SW480 (cell line): ENCODE measurements at places on chromosomes 11 and 22.

- DNase-seq = no peak
Observed at GRCh38 chr22:36222887-36223450, 16.4 kb downstream of the APOL2 start.

GRCh38 chr11:19218216-19218615 is 16.4 kb upstream of the CSRP3 start:
- no peak for DNase-seq

DNA sequence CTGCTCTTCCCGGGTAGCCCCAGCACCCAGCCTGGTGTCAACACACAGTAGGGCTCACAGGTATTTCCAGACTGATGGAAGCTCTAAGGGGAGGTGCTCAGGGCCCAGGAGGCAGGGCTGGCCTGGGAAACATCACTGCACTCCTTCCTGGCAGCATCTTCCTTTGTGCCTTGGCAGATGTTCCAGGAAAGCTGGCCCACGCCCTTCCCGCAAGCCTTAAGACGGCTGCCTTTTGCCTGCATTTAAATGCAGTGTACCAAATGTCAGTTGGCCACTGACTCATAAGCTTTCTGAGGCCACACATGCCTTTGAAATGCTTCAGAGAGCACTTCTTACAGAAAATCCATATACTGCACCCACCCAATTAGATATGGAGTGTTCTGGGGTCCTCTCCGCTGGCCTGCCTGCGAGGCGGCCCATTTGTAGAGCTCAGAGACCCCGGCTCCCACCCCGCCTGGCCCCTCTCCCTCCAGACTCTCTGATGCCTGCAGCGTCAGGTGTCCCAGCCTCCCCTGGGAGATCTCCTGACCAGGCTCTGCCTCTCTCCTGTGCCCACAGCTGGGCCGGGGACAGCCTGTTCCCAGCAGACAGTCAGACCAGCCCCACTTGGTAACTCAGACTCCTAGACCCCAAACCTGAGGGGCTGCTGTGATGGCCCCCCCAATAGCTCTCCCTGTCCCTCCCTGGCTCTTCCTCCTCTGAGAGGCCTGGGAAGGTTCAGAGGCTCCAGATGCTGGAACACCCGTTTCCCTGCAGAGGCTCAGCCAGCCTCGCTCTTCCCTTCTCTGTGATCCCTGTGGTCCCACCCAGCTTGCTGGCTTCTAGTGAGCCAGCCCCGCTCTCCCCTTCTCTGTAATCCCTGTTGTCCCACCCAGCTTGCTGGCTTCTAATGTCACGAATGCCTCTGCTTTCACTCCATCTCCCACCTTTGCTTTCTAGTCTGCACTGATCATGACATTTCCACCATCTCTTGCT is 47.6 kb upstream of the THY1 start:
- no peak for DNase-seq

DNA sequence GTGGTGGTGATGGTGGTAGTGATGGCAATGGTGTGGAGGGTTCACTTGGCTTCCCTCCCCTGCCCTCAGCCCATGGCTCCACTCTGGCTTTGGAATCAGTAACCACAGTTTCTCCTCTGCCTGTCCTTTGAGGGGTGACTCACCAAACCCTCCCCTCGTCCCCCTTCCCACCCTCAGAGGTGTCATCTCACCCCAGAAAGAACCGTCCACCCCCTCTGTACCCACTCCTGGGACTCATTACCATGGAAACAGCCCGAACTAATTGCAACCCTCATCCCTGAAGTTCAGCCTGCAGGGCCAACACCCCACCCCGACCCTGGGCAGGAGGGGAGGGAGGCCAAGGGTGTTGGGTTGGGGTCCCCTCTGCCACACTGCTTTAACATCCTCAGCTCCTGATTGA is 26.6 kb downstream of the PHLDB1 start:
- DNase-seq = no peak

DNA sequence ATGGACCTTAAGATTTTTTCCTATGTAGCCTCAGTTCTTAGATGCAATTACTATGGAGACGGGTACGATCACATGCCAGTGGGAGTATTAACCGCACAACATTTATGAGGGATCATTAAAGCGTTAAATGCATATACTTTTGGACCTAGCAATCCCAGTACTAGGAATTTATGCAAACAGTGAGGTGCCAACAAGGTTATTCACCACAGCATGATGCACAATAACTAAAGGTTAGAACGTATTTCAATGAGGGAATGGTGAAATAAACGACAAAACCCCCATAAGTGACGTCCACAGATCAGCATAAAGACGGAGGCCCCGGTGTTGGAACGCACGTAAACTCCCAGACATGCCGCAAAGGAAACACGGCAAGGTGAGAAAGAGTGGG is 539 bp downstream of the SIRT3 start:
- no peak for DNase-seq

DNA sequence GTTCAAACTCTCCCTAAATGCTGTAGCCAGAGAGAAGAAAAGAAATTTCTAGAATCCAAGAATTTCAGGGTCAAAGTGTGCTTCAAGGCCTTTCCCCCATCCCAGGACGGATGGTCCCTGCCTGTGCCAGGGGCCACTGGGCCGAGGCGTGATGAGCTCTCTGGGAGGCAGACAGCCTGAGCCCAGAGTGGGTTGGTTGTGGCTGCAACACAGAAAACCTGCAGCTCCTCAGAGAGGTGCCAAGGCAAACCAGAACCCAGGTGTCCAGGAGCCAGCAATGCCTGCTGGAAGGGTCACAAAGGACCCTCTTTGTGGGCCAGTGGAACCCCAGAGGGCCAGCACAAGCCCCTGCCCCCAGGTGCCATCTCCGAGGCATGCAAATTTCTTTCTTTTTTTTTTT is 2.6 kb upstream of the APOL6 start:
- DNase-seq = no peak
